Fibroblast of lung (primary cell): ENCODE measurements at places on chromosomes 5 and 9.
A peak's percentile ranks its signal among the peaks of the same experiment; 100 is the strongest.

GRCh38 chr9:7879551-7880245, 80.1 kb upstream of the DMAC1 start:
- no peak for DNase-seq

- peak; percentile 62 for DNase-seq
These were observed 2.9 kb downstream of the NR2F1 start for GRCh38 chr5:93585767-93586385.

DNA sequence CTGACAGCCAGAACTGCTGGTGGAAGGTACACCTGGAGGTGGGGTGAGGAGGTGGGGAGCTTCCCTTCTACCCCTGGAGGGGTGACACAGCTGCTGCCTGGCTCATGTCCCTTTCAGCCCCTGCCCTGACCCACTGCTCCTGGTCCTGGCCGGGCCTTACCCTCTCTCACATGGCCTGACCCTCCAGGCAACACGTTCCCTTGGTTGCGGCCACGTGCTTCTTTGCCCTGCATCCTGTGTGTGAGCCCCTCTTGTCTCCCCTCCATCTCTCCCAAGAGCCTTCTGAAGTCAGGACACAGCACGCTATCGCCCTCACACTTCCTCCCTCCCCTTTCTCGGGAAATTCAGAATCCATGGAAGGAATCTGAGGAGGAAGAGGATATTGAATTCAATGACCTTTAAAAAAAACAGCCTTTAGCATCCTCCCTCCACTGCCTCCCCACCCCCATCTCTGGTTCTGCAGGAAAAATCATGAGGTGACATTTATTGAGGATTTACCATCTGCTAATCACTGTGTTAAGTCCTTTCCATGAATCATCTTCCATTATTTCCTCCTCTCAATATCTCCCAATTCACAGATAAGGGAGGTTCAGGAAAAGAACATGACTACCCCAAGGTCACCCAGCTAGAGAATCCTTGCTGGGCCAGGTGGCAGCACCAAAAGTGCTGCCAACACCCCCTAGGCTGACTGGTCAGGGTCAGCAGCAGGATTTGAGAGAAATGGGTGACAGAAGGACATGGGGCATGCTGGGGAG, 8.3 kb downstream of the AQP3 start:
- DNase-seq, result no peak

GRCh38 chr9:68725070-68725469, 20.0 kb downstream of the PIP5K1B start:
- DNase-seq, result no peak

GRCh38 chr9:88443480-88444113, 55.4 kb downstream of the SPIN1 start:
- DNase-seq, result no peak

DNA sequence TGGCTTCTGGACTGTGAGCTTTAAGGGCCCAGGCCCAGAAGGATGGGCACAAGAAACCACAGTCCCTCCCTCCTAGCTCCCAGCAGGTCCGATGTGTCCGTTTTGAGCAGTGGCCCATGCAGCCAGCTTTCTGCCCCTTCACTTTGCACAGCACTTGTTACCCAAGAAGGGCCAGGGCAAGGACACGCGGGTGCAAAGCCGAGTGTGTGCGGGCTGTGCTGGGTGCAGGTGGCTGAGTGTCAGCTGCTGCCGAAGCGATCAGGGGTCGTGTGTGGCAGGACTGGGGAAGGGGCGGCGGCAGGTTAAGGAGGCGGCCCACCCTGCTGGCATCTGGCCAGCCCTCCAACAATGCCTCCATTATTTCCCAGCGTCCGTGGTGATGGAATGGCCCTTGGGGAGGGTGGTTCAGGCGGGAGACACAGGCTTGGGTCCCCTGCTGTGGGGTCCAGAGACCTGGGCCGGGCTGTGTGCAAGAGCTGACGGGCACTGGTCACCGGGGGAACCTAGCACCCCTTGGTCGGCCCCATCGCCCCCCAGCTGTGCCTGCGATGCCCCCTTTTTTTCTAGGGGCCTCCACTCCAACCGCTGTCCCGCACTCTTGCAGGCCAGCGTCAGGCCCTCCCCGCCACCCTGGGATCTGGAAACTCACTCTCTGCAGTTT, 653 bp downstream of the LHX3 start:
- DNase-seq, result no peak

DNA sequence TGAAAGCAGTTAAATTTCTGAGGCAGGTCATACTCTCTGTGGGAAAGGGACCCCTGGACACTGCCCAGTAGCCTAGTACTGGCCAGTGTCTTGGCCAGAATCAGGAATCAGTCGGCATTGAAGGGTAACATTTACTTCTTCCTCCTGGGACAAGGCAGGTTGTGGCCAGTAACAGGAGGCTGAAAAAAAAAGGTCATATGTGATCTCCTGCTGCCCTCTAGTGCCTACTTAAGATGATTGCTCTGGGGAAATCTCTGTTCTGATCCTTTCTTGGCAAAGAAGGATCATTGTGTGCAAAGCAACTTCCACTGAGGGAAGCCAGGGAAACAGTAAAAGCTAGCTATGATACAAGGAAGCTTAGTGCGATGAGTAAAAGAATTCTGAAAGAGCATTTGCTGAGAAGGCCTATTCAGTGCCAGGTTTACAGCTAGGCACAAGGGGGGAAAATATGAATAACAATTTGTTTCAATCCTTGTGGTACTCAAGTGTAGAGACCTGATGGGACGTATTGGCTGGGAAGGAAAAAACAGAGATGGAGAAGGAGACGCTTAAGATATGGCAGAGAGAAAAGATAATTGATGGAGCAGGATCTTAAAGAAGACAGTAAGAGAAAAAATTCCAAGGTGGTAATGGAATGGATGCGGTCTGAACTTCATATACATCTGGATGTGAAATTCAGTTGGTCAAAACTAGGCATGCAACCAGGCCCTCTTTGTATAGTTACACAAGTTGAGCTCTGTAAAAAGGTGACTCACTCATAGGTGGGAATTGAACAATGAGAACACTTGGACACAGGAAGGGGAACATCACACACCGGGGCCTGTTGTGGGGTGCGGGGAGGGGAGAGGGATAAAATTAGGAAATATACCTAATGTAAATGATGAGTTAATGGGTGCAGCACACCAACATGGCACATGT, 25.8 kb upstream of the TRIM32 start:
- DNase-seq, result peak; percentile 72

- no peak for DNase-seq
These were observed 13.5 kb upstream of the RALGDS start for GRCh38 chr9:133134388-133135145.

GRCh38 chr9:87119328-87119881, 172.1 kb upstream of the GAS1 start:
- peak; percentile 88 for DNase-seq

- DNase-seq, result no peak
These were observed 398.2 kb downstream of the SLCO4C1 start for GRCh38 chr5:101897914-101898313.

- no peak for DNase-seq
These were observed 7.1 kb downstream of the SNX18 start for GRCh38 chr5:54524704-54525103.

GRCh38 chr5:34486160-34486848, 169.8 kb upstream of the RAI14 start:
- DNase-seq, result peak; percentile 91

- no peak for DNase-seq
These were observed 112.9 kb upstream of the STC2 start for GRCh38 chr5:173441053-173441628.

GRCh38 chr5:114402206-114402605, 40.3 kb downstream of the KCNN2 start:
- DNase-seq, result no peak

DNA sequence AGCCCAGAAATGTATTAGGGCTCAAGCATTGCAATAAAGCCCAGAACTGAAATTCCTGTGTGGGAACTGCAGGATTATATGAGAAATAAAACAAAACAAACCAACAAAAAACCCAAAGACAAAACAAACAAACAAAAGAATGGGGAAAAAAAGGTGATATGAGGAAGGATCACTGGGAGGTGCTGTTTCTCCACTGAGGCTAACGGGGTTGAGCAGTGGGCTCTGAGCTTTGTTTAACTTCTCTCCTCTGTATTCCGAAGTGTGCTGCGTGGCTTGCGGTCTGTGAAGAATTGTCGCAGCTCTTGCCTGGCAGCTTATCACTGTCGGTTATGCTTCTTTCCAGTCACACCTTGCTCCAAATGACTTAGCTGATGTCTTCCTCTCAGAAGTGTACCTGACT, 106.3 kb downstream of the TENT4A start:
- no peak for DNase-seq

- no peak for DNase-seq
These were observed 12.9 kb downstream of the MACROH2A1 start for GRCh38 chr5:135386096-135386495.

DNA sequence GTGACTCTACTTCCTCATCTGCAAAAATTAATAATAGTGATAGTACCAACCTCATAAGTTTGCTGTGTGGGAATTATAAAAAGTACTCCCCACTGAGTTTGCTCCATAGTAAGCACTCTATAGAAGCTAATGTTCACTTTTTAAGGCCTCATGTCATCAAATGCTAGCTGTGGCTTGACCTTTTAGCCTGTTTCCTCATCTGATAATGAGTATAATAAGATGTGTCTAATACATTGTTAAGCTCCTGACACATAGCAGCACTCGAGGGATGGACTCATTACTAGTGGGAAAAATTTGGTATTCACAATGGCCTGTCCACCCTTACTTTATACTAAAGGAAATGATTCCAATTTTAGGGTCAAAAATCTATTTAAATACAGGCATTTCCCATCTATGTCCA, 26.1 kb upstream of the CAST start:
- DNase-seq, result no peak

DNA sequence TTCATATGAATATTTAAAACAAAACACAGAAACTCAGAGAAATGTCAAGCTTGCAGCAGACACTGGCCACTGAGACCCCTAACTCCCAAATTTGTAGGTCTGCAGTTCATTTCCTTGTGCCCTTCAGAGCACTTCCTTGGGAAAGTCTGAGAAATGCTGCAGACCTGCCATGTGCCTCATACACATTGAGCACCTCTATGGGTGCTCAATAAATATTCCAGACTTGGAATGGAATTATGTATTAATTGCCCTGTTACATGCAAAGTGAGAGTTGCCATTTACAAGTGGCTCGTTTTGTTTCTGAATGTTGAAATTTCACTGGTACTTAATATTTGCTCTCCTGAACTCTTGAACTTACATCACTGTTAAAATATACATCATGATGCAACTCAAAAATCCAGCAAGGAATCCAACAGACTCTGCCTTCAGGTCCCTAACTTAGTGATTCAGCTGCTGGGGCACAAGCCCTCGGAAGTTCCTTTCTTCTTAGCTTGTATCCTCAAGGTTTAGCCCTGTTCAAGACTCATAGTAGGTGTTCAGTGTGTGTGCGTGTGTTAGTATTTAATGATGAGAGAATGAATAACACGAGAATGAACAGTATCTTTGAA, 90.6 kb downstream of the PTCD2 start:
- DNase-seq, result peak; percentile 65

DNA sequence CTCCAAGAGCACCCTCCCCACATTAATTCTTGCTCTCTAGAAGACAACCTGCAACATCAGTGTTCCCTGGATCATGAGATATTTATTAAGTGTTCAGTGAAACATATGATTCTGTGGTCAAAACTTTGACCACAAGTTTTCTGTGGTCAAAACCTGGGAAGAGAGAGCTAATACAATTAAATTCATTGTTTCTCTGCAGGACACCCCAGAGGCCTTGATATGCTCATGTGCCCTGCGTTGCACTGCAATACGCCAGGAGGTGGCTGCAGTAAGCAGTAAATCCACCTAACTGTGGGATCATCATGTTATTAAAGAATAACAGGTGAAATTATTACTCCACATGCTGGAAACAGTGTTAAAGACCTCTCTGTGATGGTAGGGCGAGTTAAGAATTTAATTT, 109.3 kb upstream of the SPDL1 start:
- peak; percentile 38 for DNase-seq
